ENCODE measurements at places on chromosomes 3 and 15.

DNA sequence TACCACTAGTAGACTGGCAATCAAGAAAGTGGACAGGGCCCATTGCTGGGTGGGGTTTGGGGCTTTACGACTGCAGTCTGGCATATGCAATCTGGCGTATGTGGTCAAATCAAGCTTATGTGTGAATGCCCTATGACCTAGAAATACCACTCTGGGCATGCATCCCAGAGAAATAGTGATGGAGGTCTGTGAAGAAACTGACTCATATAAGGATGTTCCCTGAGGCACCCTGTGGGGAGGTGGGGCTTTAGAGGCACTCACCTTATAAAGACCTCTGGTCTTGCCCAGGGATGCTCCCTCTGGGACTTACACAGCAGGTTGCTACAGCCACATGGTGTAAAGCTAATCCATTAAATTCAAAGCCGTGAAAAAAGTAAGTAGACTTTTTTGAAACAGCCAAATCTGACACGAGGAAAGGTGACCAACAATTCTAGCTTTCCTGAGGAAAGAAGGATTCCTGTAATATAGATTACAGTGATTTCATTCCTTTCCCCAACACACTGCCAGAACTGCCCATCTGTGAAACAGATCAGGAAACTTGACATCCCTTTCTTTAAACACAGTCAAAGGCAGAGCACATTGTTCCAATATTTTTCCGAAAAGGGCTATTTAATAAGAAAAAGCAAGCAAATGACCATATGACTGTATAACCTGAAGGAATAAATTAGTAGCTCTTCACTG lies 13.6 kb downstream of the RARRES1 start:
- DNase-seq: no peak

DNA sequence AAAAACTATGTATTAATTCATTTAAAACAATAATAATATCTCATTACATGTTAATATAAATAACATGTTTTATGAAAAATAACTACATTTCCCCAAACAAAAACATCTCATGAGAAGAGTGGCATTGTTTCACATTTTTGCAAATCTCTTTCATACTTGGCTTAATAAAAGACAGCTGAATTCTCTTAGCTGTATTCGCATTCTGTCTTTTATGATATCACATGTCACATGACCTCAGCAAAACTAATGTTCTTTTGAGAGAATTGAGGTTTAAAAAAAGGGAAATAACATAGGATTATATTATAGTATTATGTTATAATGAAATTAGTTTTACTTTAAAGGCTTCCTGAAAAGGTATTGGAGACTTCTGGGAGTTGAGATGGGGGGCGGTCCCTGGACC lies 48.4 kb upstream of the SPPL2A start:
- DNase-seq: no peak

GRCh38 chr15:72511536-72511935 lies 37.4 kb downstream of the ARIH1 start:
- DNase-seq: no peak

DNA sequence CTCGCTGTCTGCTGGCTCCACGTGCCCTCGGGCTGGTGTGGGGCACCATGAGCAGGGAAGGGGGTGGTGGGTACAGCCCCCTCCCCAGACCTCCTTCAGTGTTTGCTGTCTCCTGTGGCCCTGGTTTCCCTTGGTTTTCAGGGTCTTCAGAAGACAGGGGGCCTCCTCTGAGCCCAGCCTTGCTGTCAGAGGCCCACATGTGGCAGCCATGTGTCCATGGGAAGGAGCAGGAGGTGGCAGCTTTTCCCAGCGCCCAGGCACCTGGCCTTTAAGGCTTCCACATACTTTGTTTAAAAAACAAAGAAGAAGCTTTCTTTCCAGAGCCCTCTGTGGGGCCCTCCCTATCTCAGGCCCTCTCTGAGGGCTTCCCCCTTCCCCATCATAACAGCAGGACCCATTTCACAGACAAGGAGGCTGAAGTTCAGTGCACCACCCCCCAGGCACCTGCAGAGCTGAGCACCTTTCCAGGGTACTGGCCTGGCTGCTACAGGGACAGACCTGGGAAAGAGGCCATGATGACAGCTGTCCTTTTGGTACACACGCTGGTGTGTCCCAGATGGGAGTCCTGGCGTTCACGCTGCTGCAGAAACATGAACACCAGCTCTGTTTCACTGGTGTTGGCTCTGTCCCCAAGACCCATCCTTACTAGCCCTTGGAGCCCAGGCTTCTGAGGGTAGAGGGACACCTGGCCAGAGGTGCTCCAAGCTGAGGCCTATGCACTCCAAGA lies 73.7 kb downstream of the DNAJB8 start:
- DNase-seq: no peak

GRCh38 chr3:123695731-123696640 lies 111.1 kb upstream of the HACD2 start:
- no peak for DNase-seq

- DNase-seq: no peak
Observed at GRCh38 chr3:185857208-185857607, 32.4 kb upstream of the IGF2BP2 start.

GRCh38 chr3:85176799-85177198 lies 218.0 kb downstream of the CADM2 start:
- no peak for DNase-seq

- DNase-seq: no peak
Observed at GRCh38 chr3:153404157-153404556, 242.1 kb downstream of the RAP2B start.
